HCT116 (cell line): ENCODE measurements at places on chromosomes 3 and 15.
A peak's percentile ranks its signal among the peaks of the same experiment; 100 is the strongest.

- DNase-seq = no peak
Observed at GRCh38 chr15:34370129-34370528, 3.1 kb upstream of the LPCAT4 start.

DNA sequence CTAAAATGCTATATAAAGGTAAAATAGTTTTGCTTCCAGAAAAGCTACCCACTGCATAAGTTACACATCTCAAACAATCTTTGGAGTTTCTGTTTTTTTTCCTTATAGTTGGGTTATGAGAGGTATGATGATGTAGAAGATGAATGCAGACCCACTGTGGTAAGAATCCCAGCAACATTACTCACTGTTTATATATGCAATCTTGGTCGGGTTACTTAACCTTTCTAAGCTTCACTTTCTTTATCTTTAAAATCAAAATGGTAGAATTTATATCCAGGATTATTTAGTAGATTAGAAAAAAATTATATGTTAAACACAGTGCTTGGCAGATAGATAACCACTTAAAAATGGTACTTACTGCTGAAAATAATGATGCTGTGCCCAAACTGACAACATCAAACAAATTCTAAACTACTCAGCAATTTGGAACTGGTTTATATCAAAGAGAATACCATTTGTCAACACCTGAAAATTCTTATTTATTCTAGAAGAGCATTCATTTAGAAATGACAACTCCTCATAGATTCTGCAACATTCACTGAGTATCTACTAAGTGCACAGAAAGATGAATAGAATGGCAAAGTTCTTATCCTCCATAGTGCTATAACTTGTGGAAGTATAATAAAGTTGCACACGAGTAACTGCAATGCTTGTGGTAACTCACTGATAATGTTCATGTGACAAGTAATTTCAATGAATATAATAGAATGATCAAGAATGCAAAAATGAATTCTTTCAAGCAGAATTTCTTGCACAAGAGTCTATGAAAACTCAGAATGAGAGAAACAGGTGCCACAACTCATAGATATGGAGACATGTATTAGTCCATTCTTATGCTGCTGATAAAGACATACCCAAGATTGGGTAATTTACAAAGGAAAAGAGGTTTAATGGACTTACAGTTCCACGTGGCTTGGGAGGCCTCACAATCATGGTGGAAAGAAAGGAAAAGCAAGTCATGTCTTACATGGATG is 129.0 kb upstream of the SLC7A14 start:
- DNase-seq = no peak

DNA sequence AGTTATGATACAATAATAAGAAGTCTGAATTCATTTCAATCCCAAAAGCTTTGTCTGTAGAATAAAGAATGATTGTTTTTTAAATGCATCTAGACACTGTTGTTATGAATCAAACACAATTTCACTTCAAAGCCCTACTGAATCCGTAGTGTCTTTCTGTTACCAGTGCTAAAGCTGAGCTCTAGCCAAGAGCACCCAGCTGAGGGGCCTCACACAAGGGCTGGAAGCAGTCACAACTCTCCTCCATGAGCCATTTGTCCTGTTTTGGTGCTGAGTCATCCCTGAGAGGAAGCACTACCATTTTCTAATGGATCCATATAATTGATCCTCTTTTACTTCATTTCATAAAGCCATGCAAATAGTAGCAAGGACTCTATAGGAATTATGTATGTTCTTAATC is 158.2 kb upstream of the ANKRD28 start:
- DNase-seq = no peak

DNA sequence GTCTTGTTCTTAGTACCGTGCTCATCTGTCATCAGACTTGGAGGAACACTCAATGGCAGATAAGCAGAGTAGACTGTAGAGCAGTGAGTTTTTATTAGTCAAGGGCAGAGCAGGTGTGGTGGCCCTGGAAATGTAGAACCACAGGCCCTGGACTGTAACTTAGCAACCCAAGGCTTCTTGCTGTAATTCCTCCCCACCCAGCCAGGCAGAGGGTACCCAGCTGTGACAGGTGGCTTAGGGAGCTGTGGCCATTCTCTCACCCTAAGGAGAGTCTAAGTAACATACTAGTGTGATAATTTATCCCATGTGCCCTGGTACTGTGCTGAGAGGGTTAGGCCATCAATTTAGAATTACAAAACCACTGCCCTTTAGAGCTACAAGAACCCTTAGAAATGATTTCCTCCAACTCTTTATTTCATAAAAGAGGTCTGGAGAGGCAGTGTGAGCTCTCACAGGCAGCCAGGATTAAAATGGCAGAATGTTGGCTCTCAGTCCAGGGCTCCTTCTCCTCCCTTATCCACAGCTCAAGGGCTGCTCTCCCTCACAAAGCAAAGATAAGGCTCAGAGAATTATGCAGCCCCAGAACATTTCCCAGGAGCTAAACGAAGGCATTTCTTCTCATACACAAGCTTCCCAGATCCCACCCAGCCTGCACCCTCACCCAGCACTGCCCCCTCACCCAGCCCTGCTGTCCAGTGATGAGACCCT is 3.0 kb downstream of the POMGNT2 start:
- DNase-seq = no peak

DNA sequence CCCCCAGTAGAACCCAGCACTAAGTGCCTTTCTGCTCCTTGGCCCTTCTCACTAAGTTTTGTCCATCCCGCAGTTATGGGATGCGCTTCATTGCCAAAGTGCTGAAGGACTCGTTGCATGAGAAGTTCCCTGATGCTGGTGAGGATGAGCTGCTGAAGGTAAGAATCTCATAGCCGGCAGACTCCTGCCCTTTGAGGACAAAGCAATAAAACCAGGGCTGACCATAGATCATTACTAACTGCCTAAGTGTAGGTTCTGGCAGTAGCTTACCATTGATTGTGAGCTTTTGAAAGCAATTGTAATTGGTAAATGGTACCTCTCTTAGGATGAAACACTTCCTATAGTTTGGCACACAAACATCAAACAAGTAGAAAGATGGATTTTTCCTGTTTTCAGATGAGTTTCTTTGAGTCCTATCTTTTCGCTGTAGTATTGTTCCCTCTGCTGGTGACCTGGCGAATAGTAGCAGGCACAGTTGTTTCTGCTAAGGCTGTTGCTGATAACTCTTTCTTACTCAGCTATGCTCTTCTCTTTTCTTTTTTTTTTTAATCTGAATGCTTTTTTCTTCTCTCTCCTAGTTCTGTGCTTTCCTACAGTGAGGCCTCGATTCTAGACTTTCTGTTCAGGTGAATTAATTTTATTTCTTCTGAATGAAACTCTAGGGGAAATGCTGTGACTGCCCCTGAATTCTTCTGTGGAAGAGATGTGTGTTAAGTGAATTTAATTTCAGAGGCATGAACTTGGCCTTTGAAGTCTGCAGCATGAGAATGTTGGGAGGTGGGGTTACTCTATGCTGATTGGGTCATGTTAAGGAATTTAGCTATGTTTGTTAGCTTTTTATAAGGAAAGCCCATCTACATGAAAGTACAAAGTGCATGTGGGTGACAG is 47.4 kb upstream of the CRTC3 start:
- peak; percentile 34 for DNase-seq

GRCh38 chr3:51799879-51800749 is 21.1 kb upstream of the IQCF6 start:
- peak; percentile 55 for DNase-seq

- no peak for DNase-seq
Observed at GRCh38 chr15:61668444-61668843, 391.8 kb downstream of the VPS13C start.
